ENCODE measurements at places on chromosomes 6 and 20.

DNA sequence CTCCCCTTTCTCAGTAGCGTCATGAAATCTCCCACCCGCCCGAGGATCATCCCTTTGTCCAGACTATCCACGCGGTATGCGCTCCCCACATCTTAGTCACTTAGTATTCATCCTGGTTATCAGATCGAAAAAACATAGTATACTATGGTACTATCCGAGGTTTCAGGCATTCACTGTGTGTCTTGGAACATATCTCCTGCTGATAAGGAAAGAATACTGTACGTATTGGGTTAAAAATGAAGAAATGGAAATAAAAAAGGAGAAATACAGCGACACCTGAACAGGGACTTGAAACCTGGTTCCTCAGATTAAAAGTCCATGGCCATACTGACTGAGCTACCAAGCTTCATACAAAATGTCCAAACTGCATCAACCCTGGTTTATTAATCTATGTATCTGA lies 14.0 kb downstream of the HMGN4 start:
- no peak for DNase-seq

DNA sequence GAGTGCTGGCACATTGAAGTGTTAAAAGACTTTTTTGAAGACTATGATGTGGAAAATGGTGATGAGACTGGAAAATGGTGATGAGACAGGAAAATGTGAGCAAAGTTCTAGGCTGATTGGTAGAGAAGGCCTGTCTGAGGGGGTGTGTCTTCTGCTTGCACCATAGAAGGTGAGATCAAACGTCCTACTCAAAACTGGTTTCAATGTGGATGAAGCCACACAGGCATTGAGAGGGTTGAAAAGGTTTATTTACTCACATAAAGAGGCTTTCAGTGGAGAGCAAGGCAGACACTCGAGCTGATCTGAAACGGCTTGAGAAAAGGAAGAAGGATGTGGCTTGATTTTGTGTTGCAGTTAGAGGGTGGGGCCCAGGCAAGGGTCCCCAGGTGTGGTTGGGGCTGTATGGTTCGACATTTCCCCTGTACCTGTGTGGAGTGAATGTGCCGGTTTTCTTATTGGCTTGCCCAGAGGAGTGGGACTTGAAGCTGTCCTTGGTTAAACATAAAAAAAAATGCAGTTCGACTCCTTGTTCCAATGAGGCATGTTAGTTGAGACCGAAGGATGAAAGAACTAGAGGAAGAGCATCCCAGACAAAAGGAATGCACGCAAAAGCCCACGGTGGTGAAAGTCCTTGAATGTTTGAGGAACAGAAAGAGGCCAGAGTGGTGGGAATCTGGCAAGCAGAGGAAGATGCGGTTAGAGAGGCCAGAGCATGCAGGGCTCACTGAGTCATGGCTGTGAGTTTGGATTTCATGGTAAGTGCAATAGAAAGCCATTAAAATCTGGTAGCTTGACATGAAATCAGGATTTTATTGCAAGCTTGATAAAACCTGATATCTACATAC lies 172.3 kb downstream of the EPM2A start:
- no peak for DNase-seq

DNA sequence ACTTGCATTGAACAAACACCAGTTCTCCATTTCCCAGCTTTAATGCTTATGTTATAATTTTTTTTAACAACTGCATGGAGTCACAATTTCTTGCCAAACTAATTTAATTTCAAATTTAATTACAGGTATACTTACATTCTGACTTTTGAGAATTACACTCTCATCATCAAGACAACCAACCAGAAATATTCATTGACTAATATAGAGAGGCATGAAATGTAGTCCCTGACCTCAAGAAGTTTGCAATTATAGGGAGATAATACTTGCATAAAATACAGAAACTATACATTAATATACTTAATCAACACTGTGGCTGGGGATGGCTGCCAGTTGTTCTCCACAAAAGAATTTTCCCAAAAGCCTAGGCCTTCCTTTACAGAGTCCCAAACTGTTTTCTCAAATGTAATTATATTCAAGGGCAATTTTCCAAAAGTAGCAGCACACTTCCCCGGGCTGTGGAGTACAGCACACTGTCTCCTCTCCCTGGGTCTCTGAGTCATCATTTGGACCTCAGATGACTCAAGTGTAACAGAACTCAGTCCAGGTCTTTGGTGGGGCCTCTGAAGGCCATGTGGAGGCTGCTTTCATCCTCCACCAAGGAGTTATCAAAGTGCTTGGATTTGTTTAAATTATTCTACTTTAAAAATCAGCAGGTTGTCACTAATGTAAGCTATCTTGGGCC lies 114.1 kb downstream of the KIF16B start:
- no peak for DNase-seq

DNA sequence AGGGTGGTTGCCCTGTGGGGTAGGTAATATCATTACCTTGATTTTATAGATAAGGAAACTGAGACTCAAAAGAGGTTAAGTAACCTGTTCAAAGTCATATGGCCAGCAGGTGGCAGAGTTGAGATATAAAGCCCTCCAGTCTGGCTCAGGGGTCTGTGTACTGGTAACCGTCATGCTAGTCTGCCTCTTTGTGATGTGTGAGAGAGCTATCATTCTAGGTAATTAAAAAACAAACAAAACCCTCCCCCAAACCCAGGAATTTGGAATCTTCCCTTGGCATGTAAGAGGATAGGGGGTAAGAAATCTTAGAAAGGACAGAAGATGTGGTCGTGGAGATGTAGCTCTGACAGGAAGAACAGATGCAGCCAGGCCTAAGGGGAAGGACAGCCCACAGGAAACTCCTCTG lies 206.0 kb downstream of the CDC5L start:
- DNase-seq = peak; percentile 14

GRCh38 chr20:19440660-19441527 lies 228.5 kb downstream of the SLC24A3 start:
- no peak for DNase-seq

DNA sequence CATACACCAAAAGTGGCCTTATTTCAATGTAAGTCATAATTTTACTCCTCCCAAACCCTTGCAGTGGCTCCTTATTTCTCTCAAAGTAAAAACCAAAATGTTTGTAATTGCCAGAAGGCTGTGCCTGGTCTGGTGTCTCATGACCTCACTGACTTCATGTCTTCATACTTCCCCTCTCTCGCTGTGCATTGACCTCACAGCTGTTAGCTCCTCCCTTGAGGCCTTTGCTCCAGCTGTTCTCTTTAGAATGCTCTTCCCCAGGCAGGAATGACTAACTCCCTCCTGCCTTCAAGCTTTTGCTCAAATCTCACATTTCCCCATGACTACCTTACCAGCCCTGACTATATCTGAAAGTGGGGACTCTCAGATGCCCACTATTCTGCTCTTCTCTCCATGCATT lies 83.3 kb downstream of the MTFR2 start:
- no peak for DNase-seq

GRCh38 chr20:3380228-3381070 lies 27.0 kb downstream of the DNAAF9 start:
- DNase-seq = no peak

DNA sequence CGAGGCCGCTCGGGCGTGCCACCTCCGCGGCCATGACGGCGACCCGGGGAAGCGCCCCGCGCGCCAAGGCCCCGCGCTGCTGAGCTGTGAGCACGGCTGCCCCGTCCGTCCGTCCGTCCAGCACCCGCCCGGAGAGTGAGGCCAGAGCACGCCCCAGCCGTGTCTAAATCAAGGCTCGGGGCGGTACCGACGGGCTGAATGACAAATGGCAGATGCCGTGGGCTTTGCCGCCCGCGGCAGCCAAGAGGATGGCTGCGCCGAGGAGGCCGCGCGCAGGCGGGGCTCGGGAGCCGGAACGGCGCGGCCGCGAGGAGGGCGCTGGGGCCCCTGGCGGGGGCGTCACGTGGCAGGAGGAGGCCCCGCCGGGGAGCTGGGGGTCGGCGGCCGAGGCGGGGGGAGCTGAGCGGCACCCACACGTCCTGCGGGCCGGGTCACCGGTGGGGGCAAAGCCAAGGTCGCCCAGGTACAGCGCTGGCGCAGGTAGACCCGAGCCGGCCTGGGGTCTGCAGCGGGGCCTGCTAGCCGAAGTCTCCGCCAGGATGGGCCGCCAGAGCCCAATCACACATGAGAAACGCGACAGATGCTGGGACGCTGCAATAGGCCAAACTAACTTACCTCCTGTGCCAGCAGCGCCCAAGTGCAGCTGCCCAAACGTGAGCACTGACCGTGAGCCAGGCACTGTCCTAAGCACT lies at the start of gene PLAGL1:
PLAGL1 (minus strand) TSS at position 140 of the 692 bp plus-strand sequence. CDS start 60,123 bp downstream, outside the sequence.
- peak; percentile 74 for DNase-seq

- DNase-seq = no peak
These were observed 8.3 kb upstream of the HM13 start for GRCh38 chr20:31505903-31506302.

DNA sequence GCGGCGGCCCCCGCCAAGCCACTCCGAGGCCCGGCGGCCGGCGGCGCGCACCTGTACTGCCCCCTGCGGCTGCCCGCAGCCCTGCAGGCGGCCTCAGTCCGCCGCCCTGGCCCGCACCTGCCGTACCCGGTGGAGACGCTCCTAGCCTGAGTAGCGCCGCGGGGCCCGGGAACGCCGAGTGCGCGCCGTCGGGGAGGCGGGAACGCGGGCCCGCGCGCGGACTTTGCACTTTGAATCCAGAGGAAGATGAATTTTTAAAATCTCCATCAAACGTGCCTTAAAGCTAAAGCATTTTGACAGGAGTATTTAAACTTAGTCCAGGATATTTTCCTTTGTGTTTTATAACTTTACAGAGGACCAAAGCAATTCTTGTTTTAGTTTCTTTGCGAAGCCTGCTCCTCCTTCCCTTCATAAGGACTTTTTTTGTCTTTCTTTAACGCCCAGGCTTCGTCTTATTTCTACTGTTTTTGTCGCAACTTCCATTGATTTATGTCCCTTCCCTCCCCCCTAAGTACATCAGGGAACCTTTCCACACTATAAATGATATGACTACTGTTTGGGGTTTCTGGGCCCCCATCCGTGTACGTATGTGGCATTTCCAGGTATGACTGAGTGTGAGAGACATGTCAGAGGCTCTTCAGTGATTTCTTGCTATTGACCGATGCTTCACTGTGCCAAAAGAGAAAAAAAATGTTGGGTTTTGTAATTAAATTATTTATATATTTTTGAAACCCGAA lies 2.0 kb downstream of the FOXQ1 start:
- peak; percentile 78 for DNase-seq

- DNase-seq = no peak
These were observed 46.6 kb downstream of the TPBG start for GRCh38 chr6:82410151-82410648.

GRCh38 chr20:41279546-41280225 lies 37.8 kb downstream of the ZHX3 start:
- DNase-seq = no peak

DNA sequence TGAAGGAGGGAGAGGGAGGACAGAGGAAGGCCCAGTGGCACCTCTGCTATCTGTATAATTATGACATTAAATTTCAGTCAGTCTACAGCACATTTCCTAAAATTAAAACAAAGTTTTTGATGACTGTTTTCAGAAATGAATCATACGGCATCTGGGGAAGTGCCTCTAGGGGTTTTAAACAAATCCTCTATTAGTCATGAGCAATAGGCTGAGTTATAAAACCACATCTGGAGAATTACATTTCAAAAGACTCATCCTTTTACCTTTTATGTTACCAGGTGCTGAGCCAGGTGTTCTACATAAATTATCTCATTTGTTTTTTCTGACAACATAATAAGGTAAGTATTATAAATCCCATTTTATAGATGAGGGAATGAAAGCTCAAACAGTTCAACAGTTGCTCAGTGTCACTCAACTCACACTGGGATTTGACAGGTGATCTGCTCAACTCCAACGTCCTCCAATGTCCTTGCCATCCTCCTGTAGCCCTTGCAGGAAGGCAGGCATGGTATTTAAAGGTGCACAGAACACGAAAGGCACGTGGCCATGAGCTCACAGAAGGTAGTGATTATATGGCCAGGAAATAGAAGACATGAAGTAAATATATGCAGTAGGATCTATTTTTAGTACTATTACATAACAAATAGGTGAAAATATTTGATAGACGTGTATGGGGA lies 184.2 kb upstream of the MAN1A1 start:
- DNase-seq = no peak

- no peak for DNase-seq
These were observed 96.3 kb upstream of the ZBTB24 start for GRCh38 chr6:109579361-109579760.

GRCh38 chr20:507761-508332 lies 35.7 kb downstream of the CSNK2A1 start:
- no peak for DNase-seq

DNA sequence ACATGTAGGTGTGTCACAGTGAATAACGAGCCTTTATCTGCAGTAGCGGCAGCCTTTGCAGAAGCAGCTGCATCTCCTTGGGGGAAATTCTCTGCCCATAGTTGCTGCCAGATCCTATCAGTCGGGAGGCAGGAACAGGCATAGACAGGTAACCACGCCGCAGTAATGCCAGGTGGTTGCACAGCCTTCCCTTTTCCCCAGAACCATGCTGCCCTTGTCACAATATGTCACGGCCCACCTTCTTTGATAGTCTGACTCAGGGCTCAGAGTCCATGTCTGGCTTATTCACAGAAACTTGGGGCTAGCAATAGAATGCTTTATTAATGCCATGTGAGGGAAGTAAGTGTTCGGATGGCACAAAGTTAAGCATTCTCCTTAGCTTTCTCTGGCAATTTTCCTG lies 76.6 kb downstream of the F13A1 start:
- DNase-seq = peak; percentile 56

GRCh38 chr6:144153260-144153659 lies 2.9 kb downstream of the STX11 start:
- DNase-seq = no peak

- no peak for DNase-seq
These were observed 376.4 kb downstream of the HACE1 start for GRCh38 chr6:104483225-104483834.

DNA sequence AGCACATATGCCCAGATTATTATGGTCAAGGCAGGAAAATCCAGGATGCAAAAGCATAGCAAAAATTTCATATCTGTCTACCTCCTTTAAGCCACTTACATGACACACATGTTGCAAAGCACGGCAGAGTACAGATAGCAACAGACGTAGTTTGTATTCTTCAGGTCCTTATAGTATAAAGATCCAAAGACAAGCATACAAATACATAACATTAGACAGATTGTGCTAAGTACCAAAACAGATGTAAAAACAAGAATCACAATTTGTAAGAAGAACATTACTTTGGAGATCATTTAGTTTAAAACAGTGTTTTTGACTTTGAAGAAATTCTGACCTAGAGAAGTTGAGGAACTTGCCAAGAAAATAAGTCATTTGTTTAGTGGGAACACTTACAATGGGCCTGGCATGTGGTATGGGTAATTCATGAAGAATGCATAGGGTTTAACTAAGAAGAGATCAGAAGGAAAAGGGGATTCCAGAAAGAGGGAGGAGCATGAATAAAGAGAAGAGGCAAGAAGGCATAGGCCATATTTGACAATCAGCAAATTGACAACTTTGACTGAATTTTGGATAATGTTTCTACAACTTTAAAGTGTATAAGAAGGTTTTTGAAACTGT lies 30.6 kb upstream of the LMBRD1 start:
- no peak for DNase-seq

GRCh38 chr6:160975162-160975561 lies 16.4 kb upstream of the MAP3K4 start:
- DNase-seq = no peak

GRCh38 chr20:48310305-48310704 lies 517.5 kb downstream of the PREX1 start:
- no peak for DNase-seq

GRCh38 chr6:28794175-28795002 lies 129.4 kb downstream of the TRIM27 start:
- DNase-seq = peak; percentile 29
